ENCODE measurements at places on chromosomes 12 and 14.

GRCh38 chr12:95739561-95740313 lies 50.8 kb downstream of the NTN4 start:
- no peak for DNase-seq

DNA sequence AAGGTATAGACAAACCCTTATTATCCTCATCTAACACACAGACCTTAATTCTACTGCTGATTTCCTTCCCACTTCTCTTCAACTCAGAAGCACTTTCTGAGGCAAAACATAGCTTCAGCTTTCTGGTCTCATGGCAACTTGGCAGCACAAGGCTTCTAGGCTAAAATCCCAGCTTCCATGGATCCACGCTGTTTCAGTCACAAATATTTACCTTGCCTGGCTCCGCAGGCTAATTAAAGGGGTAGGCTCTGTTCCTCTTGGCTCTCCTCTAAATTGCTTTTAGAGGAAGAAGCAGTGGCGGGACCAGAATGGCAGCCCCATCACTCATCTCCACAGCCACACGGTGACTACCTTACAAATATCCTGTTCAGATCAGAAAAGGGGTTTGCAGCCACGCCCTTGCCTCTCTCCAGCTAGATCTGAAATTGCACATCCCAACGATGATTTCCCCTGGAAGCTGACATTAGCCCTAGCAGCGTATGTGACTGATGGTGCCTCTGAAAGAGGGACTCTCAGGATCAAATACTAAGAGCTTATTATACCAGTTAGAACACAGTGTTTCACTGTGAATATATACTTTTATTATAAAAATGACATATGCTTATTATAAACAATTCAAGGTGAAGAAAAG lies 221.5 kb upstream of the NUDT4 start:
- no peak for DNase-seq

DNA sequence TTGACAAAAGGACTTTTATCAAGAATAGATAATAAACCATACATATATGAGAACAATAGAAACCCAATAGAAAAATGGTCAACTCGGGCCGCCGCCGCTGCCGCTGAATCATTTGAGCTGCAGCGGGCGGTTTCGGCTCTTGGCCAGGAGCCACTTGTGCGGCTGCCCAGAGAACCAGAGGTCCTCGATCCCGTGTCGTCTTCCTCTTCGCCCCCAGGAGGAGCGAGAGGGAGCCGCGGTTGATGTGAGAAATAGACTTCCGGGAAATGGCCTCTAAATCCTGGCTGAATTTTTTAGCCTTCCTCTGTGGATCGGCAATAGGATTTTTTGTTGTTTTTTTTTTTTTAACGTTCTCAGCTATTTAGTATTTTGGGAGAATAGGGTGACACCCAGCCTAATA lies 44.8 kb downstream of the CPSF6 start:
- peak; percentile 75 for DNase-seq

DNA sequence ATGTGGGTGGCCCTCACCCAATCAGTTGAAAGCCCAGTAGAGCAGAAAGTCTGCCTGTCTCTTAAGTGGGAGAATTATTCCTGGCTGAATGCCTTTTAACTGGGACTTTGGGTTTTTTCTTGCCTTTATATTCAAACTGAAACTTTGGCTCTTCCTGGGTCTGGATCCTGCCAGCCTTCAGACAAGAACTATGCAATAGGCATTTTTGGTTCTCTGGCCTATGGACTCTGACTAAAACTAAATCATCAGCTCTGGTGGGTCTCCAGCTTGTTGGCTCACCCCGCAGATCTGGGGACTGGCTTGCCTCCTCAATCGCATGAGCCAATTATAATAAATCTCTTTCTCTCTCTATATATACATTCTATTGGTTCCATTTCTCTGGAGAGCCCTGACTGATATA lies 173.0 kb upstream of the IGF1 start:
- DNase-seq = no peak

GRCh38 chr14:51448831-51449670 lies 202.7 kb upstream of the FRMD6 start:
- peak; percentile 73 for DNase-seq

- DNase-seq = no peak
These were observed 49.4 kb downstream of the PITPNM2 start for GRCh38 chr12:123101526-123101925.

DNA sequence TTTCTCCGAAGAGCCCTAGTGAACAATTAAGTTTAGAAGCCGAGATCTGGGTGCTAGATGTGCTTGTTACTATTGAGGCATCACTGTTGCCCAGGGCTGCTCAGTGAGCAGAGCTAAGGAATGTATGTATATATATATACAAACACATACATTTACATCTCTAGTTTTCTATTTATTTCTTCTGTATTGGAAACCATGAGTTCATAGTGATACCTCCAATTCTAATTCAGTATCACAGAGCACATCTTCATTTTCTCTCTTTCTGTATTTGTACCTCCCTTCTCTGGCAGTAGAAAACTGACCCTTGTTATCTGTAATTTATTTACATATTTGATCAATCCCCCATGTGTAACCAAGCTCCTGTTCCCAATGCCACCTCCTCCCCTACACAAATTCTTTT lies 40.7 kb upstream of the FUT8 start:
- no peak for DNase-seq

- peak; percentile 68 for DNase-seq
These were observed 30.4 kb downstream of the CCNK start for GRCh38 chr14:99511421-99512109.

DNA sequence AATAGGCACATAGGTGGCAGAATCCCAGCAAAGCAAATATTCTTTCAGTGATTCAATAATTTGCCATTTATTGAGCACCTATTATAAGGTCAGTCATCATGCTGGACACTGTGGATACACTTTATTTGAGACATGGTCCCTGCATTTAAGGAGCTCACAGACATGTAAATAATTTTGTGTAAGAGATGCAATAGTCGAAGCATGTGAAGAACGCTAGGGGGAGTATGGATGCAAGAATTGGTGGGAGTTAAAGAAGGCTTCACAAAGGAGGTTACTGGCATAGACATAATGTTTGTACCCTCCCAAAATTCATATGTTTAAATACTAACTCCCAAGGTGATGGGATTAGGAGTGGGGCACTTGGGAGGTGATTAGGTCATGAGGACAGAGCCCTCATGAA lies 260.6 kb upstream of the GARIN6 start:
- peak; percentile 13 for DNase-seq

DNA sequence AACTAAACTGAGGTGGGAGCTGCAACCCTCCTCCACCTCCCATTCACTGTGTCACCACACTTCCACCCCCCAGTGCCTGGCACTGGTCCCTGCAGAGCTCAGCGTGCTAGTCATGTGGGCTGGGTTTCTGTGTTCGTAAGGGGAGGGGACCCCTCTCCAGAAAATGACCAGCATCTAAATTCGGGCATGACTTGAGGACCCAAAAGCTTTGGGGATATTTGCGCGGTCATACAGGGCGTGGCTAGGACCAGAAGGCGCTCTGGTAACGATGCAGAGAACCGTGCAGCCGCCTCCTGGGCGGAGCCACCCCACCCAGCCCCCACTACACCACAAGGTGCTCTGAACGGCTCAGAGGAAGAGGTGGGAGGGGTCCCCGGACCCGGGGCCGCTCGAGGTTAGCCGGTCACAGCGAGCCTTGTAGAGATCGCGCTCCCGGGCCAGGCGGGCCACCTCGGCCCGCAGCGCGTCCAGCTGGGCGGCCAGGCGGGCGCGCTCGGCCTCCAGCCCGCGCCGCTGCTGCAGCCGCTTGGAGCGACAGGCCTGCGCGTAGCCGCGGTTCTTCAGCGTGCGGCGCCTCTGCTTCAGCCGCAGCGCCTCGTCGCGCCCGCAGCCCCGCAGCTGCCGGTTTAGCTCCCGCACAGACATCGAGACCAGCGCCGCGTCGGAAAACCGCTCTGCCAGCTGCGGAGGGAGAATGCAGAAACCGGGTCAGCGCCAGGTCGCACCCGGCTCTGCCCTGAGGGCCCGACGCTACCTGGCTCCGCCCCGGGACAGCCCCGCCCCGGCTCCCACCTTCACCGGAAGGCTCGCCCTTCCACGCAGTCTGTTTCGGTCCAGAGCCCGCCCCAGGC lies 9.8 kb downstream of the CPNE6 start:
- DNase-seq = peak; percentile 24

DNA sequence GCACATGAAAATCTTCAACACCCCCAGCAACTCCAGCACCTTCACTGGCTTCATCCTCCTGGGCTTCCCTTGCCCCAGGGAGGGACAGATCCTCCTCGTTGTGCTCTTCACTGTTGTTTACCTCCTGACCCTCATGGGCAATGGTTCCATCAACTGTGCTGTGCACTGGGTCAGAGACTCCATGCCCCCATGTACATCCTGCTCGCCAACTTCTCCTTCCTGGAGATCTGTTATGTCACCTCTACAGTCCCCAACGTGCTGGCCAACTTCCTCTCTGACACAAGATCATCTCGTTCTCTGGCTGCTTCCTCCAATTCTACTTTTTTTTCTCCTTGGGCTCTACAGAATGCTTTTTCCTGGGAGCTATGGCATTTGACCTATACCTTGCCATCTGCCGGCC lies 11.5 kb upstream of the OR11G2 start:
- DNase-seq = no peak

DNA sequence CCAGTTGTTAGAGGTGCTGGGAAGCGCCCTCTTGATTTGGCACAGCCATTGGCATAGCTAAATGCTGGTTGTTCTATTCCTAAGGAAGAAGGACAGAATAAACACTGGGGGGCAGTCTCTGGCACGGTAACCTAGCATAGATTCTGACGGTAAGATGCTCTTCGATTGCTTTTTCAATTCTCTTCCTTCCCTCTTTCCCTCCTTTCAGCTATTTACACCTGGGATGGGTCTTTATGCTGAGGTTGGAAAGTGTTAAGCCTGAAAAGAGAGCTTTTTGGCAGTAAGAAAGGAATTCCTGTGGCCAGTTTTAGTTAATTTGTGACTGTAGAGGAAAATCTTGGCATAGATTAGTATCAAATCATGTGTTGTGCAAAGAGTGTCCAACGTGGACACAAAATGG lies 162.8 kb downstream of the SNAPC1 start:
- peak; percentile 26 for DNase-seq

DNA sequence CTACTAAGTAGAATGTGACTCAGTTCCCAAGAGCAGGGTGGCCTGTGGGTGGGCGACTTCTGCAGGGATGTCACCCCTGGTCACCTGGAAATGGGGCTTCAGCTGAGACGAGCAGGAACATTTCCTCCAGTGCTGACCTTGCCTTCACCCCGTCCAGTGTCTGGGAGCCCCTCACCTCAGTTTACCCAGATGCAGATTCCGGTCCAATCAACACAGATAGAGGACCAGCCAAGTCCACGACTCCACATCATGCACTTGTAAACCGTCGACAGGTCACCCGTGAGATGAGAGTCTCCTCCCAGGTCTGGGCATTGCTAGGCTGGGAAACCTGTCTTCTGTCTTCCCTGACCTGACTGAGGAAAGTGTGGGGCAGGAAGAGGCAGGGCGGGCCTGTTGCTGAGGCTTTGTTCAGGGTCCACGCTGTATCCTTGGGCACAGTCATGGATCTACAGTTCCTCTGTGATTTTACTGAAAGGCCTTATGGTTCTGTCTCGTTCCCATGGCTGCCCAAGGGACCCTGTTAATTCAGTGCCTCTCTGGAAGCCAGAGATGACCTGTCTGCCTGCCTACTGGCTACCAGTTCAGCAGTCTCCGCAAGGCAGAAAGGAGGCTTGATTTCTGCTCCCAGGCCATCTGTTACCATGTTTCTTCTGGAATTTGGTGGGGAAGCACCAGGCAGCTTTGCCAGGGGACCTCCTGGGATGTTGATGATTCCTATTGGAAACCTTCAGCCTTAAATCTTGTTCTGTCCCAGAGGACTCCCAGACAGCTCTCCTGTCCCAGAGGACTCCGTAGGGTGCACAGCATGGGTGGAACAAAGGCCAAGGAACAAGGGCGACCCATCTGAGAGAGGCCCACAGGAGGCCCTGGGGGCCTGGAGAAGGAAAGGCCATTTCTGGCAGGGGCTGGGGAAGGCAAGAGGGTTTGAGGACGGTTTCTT lies 288.5 kb upstream of the RTL1 start:
- no peak for DNase-seq

DNA sequence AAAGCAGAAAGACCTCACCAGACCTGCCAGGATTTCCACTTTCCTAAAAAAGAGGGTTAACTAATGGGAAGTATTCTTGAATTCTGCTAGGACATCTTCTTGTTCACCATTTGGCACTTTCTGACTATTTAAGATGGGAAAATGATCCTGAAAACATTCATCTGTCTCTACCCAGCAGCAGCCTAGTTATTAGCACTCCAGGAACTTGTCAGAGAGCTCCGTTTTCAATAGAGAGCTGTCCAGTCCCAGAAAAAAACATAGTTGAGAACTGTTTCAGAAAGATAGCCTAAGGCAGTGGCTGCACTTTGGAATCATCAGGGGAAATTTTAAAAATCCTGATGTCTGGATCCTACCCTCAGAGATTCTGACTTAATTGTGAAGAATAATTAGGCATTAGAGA lies 22.1 kb upstream of the CEP83 start:
- DNase-seq = no peak

GRCh38 chr12:27922531-27923139 lies 49.9 kb downstream of the PTHLH start:
- DNase-seq = peak; percentile 34

DNA sequence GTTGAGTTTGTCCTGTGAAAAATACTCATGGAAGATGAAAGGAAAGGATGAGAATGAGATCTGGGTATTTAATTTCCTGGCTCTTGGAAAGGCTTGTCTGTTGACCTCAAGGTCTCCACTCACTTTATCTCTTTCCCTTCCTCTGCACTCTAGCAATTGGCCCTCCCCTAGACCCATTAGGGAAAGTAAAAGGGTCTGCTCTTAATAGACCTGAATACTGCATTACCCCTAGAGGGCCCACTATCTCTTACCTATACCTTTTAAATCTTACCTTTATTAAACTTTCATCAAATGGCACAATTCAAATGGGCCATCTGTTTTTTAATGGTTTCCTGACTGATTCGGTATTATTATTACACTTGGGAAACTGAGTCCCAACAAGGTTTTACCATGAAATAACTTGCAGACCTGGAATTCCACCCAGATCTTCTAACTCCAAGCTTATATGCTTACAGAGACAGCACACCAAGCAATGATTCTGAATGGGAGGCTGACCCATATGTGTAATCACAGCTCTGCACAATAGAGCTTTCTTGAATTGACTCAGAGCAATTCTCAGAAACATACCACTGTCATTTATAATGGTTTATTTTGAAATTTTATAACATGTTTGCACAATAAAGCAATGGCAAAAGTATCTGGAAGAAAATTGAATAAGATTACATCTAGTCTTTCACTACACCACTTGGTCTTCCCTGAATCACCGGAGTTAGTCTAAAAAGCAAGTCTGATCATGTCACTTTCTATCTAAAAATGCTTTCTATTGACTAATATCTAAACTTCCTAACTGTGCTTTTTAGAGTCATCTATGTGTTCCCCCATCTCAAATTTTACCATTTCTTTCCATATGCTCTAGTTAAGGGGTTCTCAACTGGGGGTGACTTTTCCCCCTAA lies 618.5 kb downstream of the NRXN3 start:
- DNase-seq = no peak

DNA sequence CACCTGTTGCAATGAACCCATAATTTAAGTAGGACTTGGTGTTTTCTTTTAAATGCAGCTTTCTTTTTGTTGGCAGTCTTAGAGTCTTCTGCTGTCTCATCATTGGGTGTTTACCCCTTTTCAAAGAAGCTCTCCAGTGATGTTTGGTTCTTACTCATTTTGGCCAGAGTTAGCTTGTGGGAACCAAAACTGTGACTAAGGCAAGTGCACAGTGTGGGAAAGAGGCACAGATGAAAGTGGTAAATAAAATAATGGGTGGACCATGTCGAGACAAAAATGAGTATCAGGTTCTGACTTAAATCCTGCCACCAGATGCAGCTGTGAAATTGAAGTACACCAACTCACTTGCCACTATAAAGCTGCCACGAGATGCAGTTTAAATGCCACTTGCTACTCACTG lies 615.4 kb upstream of the MIS18BP1 start:
- DNase-seq = no peak
